CD14-positive monocyte (primary cell): ENCODE measurements at places on chromosomes 13 and 19.

- DNase-seq, result no peak
Measured at GRCh38 chr13:25771641-25772478, 280.0 kb downstream of the SHISA2 start.

DNA sequence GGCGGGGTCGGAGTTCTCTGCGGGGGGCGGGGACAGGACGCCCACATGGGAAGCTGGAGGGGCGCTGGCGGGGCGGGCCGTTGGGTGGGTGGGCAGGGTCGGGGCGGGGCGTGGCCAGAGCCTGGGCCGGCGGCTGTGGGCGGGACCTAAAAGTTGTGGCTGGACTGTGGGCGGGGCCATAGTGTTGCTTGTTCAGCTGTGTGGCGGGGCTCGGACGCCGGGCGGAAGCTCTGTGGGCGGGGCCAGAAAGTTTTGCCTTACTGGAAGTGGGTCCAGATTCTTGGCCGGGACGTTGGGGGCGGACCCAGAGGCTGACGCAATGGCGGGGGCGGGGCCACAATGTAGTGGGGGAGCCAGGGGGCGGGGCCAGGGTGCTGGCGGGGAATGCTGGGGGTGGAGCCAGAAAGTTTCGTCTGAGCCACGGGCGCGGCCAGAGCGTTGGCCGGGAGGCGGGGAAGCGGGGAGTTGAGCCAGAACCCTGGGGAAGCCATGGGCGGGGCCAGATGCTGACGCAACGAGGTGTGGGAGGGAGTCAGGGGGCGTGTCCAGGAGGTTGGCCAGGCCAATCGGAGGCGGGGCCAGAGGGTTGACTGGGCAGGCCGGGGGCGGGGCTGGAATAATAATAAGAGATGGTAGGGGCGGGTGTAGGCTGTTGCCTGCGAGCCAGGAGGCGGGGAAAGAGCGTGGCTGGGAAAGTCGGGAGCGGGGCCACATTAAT is 527 bp downstream of the CCDC9 start:
- peak; percentile 99 for DNase-seq

DNA sequence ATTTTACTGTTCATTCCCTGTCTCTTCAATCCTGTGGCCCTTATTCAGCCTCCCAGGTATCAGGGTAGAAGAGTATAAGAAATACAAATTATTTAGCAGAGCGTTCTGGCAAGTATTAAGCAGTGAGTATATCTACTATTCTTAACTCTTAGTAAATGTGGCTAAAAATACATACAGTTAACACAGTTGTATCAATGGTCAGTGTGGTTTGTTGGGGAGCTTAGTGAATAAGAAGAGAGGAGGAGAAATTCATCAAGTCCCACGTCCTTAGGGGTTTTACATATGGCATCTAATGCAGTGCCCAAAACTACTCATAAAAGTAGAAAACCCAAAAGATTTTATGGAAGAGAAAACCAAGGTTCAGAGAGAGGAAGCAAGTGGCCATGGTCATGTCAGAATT is 691.0 kb upstream of the SGCG start:
- no peak for DNase-seq

DNA sequence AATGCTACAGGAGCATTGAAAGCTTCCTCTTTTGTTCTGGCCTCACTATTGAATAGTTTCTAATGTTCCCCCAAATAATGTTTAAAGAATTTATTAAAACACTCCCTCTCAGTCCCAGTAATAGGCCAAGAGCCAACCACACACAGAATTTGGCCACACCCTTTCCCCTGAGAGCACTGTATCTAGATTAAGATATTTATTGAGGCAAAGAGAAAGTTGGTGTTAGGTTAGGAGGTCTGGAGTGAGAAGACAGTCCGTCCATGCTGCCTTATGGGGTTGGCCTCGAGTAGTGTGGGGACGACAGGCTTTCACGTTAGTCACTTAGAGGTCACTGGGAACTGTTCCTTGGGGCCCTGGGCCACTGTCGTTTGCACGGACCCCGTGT is 122.9 kb upstream of the RNF113B start:
- no peak for DNase-seq

GRCh38 chr13:92838786-92839185 is 387.8 kb upstream of the GPC6 start:
- no peak for DNase-seq

- DNase-seq, result no peak
Measured at GRCh38 chr13:29254626-29255370, 340.7 kb downstream of the SLC7A1 start.

- no peak for DNase-seq
Measured at GRCh38 chr13:82370316-82370715, 1512.0 kb downstream of the SLITRK1 start.

DNA sequence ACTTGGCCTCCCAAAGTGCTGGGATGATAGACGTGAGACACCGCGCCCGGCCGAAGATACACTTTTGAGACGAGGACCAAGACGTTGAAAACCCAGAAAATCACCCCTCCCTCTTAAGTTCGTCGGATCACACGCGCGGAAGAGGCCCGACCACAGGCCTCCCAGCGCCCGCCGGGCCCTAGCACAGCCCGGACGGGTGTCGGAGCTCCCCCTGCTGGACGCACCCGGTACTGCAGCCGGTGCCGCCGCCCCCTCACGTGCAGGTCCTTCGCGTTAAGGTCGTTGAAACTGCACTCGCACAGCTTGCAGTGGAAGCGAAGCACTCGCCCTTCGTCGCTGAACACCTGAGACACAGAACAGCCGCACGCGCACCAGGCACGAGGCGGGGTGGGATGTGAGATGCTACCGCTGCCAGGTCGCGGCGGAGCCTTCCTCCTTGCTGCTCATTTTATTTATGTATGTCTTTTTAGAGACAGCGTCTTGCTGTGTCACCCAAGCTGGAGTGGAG is 35.7 kb upstream of the MATK start:
- peak; percentile 61 for DNase-seq

- DNase-seq, result no peak
Measured at GRCh38 chr13:49859560-49859959, 67.1 kb upstream of the KPNA3 start.

- no peak for DNase-seq
Measured at GRCh38 chr13:113114511-113115362, 7.9 kb upstream of the F10 start.

GRCh38 chr19:10763411-10763810 is 45.5 kb downstream of the DNM2 start:
- no peak for DNase-seq

- no peak for DNase-seq
Measured at GRCh38 chr13:41788552-41788951, 172.4 kb downstream of the VWA8 start.

GRCh38 chr13:109715902-109716301 is 70.5 kb downstream of the IRS2 start:
- peak; percentile 83 for DNase-seq

DNA sequence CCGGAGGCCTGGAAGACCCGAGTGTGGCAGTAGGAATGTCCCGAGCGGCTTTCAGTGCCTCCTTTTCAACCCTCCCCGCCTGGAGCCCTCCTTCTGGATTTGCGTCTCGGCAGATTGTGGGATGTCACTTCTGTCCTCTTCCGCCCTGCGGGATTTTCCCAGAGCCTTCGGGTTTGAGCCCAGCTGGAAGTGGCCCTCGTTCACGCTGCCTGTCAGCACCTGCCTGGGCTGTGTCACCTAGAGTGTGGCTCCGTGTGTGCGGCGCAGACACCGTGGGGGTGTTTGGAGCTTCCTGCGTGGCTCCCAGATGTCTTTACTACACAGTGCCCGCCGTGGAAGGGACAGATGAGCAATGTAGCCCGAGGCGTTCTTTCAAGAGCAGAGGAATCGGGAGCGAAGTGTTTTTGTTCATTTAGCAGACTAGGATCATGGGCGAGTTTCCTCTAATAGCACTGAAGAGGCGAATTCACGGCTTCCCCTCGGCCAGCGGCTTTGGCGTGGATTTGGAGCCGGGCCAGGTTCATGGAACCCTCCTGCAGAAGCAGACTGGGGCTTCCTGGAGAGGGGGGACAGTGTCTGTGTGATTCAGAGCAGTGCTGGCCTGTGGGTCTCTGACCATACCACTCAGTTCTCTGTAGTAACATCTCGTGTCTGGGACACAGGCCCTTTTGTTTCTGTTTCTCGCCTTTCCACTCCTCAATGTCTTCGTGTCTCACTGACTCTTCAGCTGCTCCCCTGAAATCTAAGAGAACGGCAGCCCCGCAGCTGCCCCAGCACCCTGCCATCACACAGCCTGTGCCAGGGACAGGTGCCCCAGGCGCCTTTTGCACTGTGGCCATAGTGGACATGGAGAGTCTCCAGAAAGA is 68.0 kb downstream of the KDM4B start:
- DNase-seq, result no peak

GRCh38 chr13:27997904-27998522 is 9.5 kb upstream of the URAD start:
- no peak for DNase-seq

DNA sequence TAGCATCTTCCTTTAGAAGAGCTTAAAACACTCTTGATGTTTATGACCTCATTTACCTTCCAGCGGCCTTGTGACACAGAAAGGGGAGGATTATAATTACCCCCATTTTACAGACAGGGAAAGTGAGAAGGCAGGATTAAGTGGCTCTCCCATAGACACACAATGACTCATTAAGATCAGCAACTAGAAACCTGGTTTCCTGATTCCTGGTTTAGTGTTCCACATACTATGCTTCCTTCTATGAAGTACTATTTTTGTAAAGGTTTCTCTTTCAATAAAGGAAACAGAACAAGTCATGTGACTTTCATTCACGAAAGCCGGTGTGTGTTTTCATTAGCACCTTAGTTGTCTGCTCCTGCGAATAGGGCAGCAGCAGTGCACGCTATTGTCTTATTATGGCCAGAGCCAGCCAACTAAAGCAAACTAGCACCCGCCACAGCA is 8.3 kb downstream of the IRS2 start:
- peak; percentile 61 for DNase-seq

GRCh38 chr13:46058268-46058667 is 5.7 kb upstream of the ZC3H13 start:
- DNase-seq, result peak; percentile 3

DNA sequence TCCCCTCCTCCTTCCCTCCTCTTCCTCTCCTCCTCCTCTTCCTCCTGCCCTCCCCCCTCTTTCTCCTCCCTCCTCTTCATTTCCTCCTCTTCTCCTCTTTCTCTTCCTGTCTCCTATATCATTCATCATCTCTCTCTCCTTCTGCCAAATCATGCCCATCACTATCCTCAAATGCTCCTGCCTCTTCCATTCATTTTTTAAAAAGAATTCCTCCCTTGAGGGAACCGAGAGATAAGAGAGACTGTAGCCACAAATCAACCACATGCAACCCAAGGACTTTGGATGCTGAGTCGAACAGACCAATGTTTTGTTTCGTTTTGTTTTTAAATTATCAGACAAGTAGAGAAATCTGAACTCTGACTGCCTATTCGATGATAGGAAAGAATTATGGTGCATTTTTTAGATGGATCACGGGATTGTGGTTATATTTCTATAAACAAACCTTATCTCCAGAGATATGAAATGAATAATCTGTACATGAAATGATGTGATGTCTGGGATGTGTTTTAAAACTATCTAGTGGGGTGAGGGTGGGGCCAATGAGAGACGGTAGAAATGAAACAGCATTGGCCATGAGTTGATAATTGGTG is 9.5 kb upstream of the ZNF541 start:
- DNase-seq, result no peak

DNA sequence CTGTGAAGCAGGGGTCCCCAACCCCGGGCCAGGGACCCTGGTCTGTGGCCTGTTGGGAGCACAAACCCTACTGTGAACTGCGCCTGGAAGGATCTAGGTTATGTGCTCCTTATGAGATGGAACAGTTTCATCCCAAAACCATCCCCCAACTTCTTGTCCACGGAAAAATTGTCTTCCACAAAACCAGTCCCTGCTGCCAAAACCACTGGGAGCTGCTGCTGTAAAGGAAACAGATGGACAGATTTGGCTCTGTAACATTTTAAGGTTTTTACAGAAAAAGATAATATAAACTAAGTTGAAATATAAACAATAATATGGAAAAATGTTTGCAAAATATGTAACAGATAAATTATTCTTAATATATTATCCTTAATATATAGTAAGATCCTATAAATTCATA is 73.7 kb downstream of the COG6 start:
- DNase-seq, result no peak

- no peak for DNase-seq
Measured at GRCh38 chr13:50543141-50543540, 300.4 kb downstream of the DLEU7 start.
